Activated T-helper 2 cell treated with anti-CD3 and anti-CD28 coated beads, Interferon-gamma antibody, Interleukin-2, Interleukin-4, amounts not matched to agents 10 μg/mL and 5 μg/mL and 100 μg/mL, durations not matched to agents 14 hours and 24 hours and 36 hours (primary cell): ENCODE measurements at places on chromosomes 16 and 17. TPM values are rescaled to one million over a fixed set of nuclear protein-coding genes. Genes with fewer than 3 reads are reported as not detected.

MILR1 gene
- 0.16 and 0.46 TPM in 2 replicates for total RNA-seq

CIITA gene
- total RNA-seq, result 8.6 and 9.3 TPM in 2 replicates

- H3K36me3 ChIP-seq, result no peaks in the 10 kb centered on the region
- H3K27me3 ChIP-seq, result peaks cover 20% of the 10 kb centered on the region
- DNase-seq, result no peak
Measured at GRCh38 chr17:56659622-56660021, 66.1 kb downstream of the NOG start.

GRCh38 chr16:27822529-27822928, 241.0 kb downstream of the GSG1L start:
- H3K36me3 ChIP-seq, result no peaks in the 10 kb centered on the region
- no peaks in the 10 kb centered on the region for H3K4me1 ChIP-seq
- DNase-seq, result no peak

GCGR gene
- total RNA-seq, result not detected in 2 replicates

DNA sequence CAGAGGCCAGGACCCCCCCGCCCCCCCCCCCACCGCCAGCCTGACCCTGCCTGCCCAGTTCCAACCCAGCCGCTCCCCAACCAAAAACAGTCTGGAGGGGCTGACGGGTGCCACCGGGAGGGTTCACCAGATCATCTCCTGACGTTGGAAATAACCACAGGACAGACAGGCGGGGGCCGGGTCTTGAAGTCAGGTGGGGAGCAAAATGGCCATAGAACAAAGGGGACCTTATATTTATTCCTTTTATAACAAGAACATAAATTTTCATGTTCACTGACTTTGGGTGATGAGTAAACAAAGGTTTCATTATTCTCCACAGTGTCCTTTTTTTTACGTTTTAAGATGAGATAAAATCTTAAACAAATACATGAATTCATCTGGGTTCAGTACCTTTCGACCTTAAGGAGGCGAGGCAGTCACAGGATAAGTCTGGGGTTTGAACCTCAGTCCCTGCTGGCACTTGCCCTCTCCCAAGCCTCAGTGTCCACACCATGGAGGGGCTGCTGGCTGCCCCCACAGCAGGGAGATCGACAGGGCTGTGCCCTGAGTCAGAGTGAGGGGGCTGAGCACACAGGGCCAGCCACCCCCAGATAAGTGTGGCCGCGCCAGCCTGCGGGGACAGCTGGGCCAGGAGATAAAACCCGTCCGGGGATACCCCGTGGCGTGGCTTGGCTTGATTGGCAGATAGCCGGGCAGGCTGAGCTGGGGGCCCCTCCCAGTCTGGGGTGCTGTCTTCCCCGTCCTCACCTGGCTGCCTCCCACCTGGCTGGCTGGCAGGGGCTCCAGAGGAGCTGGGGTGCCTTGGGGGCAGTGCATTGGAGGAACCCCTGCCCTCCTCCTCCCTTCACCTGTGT, 15.0 kb downstream of the SLC7A5 start:
- peak overlapping the region; percentile 74 for H3K4me3 ChIP-seq
- H3K27ac ChIP-seq, result peak overlapping the region; percentile 94
- DNase-seq, result no peak
- peaks cover 88% of the 10 kb centered on the region for H3K36me3 ChIP-seq

DNA sequence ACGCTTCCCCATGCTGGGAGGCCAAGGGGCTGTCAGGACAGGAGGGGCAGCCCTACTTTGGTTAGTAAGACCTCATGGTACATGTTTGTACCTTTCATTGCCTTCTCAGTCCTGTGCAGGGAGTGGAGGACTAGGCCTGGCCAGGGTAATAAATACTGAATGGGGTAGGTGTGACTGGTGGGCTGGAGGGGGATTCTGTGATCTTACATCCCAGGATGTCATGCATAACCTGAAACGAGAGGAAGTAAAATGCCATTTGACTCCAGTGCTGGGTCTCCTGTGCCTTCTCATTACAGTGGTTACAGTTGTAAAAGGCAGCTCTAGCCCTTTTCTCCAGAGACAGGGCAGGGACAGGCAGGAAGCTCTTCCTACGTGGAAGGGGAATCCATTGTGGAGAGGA, 138.2 kb downstream of the AATF start:
- H3K27me3 ChIP-seq, result no peaks in the 10 kb centered on the region
- H3K27ac ChIP-seq, result no peak overlapping the region
- H3K4me3 ChIP-seq, result no peak overlapping the region

DNA sequence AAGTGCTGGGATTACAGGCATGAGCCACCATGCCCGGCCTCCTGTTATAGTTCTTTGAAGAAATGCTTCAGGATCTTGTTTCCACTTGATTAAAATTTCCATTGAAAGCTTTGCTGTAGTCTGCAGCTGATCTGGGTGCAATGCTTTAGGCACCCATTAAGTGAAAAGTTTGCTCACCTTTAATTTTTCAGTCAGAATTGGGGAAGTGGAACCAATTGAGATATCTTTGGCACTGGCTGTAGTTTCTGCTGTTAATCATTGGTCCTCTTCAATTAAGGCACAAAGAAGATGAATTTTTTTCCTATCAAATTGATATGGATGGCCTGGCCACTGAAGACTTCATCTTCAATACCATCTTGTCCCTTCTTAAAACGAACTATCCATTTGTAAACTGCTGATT, 336.1 kb upstream of the TBX2 start:
- DNase-seq, result no peak
- no peaks in the 10 kb centered on the region for H3K36me3 ChIP-seq
- H3K27ac ChIP-seq, result no peak overlapping the region
- no peaks in the 10 kb centered on the region for H3K27me3 ChIP-seq

CRYM gene
- not detected in 2 replicates for total RNA-seq

DNA sequence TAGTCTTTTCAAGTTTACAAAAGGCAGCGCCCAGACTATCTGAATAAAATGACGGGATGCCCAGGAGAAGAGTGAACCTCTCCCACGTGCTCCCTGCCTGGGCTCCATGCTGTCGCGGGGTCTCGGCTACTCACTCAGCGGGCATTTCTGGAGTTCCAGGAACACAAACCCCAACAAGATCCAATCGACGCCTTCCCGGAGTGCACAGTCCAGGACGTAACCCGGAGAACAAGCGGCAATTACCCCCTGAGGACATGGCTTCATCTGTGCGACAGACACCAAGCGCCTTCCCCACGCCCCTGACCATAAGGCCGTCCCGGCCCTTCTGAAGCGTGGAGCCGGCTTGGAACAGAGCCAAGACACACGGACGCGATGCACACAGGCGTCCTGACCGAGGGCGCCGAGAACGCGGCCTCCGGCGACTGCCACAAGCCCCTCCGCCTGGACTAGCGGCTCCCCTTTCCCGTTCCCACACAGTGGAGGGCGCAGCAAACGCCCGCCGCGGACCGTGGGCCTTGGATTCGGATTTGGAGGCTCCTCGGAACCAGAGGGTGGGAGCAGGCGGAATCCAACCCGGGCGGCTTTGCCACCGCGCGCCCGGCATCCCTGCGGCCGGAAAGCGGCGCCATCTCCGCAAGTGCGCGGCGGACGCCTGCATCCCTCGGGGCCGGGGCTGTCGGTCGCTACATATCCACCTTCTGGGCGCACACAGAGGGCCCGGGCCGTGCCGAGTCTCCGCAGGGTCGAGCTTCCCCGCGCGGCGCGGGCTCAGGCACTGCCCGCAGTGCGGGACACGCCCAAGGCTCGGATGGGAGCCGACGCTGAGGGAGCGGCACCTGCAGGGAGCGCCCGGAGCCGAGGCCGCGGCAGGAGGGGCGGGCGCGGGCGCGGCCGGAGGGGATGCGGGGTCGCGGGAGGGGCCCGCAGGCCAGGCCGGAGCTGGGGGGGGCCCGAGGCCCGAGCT, 725 bp downstream of the ABCA3 start:
- H3K27ac ChIP-seq, result no peak overlapping the region
- H3K4me1 ChIP-seq, result peaks cover 23% of the 10 kb centered on the region
- DNase-seq, result peak; percentile 38
- H3K27me3 ChIP-seq, result peaks cover 22% of the 10 kb centered on the region
- peak overlapping the region; percentile 84 for H3K4me3 ChIP-seq
- H3K36me3 ChIP-seq, result no peaks in the 10 kb centered on the region

DNA sequence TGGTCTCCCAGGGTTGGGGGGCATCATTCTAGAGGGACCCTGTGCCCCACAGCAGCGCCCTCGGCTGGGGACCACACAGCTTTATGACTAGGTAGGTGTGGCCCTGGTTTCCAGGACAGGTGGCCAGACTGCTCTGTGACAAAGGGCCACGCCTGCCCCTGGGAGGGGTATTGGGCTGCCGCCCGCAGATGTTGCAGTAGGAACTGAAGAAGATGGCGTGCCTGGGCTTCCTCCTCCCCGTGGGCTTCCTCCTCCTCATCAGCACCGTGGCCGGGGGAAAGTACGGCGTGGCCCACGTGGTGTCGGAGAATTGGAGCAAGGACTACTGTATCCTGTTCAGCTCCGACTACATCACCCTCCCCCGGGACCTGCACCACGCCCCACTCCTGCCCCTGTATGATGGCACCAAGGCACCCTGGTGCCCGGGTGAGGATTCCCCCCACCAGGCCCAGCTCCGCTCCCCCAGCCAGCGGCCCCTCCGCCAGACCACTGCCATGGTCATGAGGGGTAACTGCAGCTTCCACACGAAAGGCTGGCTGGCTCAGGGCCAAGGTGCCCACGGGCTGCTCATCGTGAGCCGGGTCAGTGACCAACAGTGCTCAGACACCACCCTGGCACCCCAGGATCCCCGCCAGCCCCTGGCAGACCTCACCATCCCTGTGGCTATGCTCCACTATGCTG, at the start of gene SPPL2C:
Gene SPPL2C, plus strand, starts transcription at position 187 of the 681 bp plus-strand sequence. Its CDS starts 26 bp downstream, at position 213.
- no peak within 1 kb of the TSS for H3K4me3 ChIP-seq
- no peaks in the 10 kb centered on the region for H3K36me3 ChIP-seq
- peaks cover 3% of the 10 kb centered on the region for H3K27me3 ChIP-seq
- no peak within 1 kb of the TSS for H3K27ac ChIP-seq
- no peaks in the 10 kb centered on the region for H3K4me1 ChIP-seq

DNA sequence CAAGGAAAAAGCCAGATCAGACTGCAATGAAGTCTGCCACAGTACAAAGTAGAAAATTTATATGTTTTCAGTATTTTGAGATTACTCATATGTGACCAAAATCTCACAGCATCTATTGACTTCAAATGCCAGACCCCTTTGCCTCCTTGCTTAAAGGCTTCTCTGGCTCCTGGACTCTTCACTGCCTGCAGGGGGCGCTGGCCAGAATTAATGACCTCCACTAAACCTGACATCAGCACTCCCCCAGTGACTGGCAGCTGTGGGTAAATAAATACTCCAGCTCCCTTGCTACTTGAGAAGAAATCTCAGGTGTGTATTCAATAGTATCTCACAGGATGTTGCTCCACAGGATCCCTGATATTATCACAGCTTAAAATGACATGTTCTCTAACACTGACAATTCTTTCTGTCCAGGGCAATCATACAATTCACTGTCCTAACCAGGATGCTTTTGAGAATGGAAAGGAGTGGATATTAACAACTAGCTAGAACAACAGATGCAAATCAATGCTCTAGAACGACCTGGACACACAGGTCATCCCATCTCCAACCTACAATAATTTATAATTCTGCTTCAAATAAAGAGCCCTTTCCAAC, 4.0 kb downstream of the BECN1 start:
- H3K36me3 ChIP-seq, result peaks cover 64% of the 10 kb centered on the region
- DNase-seq, result peak; percentile 47
- H3K4me3 ChIP-seq, result no peak overlapping the region
- H3K27me3 ChIP-seq, result no peaks in the 10 kb centered on the region

DNA sequence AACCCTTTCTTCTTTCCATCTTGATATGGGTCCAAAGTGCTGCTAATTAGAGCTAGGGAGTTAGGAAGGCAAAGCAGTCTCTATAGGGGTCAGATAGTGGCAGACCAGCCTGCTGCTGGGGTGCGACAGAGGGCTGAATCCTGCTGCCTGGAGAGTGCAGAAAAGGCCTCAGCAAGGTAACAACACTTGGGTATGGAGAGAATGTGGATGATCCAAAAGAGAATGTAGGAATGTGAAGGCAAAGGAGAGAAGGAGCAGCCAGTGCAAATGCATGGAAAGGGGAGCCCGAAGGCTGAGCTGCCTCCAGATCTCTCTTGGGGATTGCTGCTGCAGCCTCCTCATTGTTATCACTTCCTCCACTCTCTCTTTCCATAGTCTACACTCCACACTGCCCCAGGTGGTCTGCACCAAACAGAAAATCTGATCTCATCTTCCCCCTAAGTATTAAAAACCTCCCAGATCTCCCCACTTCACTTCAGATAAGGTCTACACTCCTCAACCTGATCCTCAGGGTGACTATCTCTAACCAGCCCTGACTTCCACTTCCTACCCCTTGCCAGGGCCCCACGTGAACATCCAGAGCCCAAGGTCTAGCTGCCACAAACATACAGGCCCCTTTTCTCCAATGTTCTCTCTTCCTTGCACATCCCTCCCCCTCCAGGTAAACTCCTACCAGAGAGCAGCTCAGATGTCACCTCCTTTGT, 28.8 kb downstream of the TOM1L2 start:
- no peaks in the 10 kb centered on the region for H3K27me3 ChIP-seq
- H3K4me3 ChIP-seq, result no peak overlapping the region

GRCh38 chr16:59342669-59343068, 608.6 kb upstream of the GOT2 start:
- no peak overlapping the region for H3K4me3 ChIP-seq
- no peaks in the 10 kb centered on the region for H3K4me1 ChIP-seq
- H3K27me3 ChIP-seq, result peaks cover 2% of the 10 kb centered on the region
- no peak overlapping the region for H3K27ac ChIP-seq

SECTM1 gene
- 2.7 and 3.7 TPM in 2 replicates for total RNA-seq

DNA sequence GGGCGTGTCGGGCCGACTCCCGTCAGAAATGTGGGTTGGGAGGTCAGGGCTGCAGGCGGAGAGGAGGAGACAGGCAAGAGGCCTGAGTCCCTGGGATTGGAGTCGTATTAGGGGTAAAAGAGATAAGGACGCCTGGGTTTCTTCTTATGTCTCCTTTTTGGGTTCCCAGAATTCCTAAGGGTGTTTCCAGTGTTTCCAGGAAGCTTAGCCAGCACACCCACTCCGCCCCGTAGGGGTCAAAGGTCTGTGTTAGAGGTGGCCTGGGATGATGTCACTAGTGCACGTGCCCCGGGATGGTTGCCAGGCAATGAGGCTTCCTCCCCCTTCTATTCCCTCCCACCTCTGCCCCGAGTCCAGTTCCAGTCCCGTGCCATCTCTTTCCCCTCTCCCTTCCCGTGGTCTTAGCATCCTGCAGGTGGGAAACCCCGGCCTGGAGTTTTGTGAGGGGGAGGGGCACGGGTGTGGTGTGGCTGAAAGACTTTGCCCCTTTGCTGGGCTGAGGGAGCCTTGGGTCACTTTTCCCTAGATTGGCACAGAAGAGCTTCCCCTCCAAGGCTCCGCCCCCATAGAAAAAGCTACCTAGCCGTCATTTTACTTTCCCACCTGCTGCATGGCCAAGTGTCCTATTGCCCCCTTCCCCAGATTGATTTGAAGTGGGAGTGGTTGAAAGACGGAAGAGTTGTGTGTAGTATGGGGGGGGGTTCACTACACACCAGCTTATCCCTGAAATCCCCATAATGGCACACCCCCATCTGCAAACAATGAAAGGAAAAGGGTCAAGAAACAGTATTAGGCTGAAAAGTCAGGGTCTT, 2.8 kb downstream of the KDM6B start:
- H3K4me1 ChIP-seq, result peaks cover 55% of the 10 kb centered on the region
- peak; percentile 40 for DNase-seq
- peak overlapping the region; percentile 72 for H3K27ac ChIP-seq
- H3K36me3 ChIP-seq, result peaks cover 10% of the 10 kb centered on the region

MMP2 gene
- total RNA-seq, result 0.11 and 0.34 TPM in 2 replicates

GRCh38 chr17:74164446-74165045, 38.9 kb upstream of the RPL38 start:
- no peak overlapping the region for H3K27ac ChIP-seq
- no peaks in the 10 kb centered on the region for H3K4me1 ChIP-seq
- no peak for DNase-seq
- H3K36me3 ChIP-seq, result no peaks in the 10 kb centered on the region
- H3K4me3 ChIP-seq, result no peak overlapping the region

- peaks cover 29% of the 10 kb centered on the region for H3K36me3 ChIP-seq
- DNase-seq, result no peak
- H3K4me1 ChIP-seq, result no peaks in the 10 kb centered on the region
- H3K27me3 ChIP-seq, result no peaks in the 10 kb centered on the region
Measured at GRCh38 chr17:61734466-61734865, 128.9 kb downstream of the BRIP1 start.
